ENCODE measurements at places on chromosomes 5 and 9.

DNA sequence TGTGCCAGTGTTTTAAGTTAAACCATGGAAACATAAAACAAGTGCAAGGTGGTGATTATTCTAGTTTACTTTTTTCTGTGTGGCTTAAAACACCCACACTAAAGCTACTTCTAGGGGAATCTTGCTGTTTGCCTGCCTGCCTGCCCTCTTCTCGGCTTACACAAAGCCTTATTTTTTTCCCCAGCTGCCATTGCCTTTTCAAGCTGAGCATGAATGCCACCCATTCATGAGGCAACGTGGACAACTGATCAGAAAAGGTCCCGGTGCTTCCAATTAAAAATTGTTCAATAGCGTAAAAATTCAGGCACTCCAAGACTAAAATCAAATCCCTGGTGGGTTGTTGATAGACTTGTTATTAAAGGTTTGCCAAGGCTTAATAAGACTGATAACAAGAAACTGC lies 401.4 kb downstream of the TMEM161B start:
- no peak for DNase-seq

GRCh38 chr5:61701877-61702602 lies 370.0 kb downstream of the ZSWIM6 start:
- DNase-seq = no peak

DNA sequence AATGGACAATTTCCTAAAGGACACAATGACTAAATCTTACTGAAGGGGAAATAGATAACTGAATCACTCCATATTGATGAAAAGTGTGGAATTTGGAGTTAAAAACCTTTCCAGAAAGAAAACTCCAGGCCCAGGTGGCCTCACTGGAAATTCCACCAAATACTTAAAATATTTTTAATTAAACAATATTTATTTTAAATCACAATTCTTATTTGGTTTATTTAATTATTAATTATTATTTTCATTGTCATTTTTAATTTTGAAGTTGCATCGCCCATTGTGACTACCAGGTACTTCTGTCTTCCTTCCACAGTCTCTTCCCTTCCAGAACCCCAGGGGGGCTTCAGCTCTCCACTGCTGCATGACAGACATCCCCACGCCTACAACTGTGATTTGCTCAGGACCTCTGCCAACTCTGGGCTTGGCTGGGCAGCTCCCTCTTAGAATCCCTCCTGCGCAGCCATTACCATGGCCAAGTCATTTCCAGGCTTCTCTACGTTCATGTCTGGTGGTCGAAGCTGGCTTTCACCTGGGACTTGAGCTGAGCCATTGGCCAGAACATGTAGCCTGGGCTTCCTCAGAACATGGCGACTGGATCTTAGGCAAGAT lies 16.4 kb upstream of the GADD45G start:
- DNase-seq = no peak

DNA sequence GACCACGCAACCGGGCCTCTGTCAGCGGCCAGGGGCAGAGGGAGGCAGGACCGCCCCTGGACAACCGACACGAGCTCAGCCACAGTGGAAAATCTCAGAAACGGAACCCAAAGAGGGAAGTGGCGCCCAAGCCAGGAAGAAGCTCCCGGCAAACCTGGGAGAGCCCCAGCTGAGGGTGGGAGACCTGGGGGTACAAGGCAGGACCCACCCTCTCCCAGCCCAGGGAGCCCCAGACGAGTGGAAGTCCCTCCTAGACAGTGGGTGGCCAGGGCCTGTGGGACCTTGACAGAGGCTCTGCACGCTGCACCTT lies 3.0 kb downstream of the SLC12A7 start:
- peak; percentile 59 for DNase-seq

GRCh38 chr5:177431317-177432142 lies 5.1 kb downstream of the GRK6 start:
- DNase-seq = no peak

DNA sequence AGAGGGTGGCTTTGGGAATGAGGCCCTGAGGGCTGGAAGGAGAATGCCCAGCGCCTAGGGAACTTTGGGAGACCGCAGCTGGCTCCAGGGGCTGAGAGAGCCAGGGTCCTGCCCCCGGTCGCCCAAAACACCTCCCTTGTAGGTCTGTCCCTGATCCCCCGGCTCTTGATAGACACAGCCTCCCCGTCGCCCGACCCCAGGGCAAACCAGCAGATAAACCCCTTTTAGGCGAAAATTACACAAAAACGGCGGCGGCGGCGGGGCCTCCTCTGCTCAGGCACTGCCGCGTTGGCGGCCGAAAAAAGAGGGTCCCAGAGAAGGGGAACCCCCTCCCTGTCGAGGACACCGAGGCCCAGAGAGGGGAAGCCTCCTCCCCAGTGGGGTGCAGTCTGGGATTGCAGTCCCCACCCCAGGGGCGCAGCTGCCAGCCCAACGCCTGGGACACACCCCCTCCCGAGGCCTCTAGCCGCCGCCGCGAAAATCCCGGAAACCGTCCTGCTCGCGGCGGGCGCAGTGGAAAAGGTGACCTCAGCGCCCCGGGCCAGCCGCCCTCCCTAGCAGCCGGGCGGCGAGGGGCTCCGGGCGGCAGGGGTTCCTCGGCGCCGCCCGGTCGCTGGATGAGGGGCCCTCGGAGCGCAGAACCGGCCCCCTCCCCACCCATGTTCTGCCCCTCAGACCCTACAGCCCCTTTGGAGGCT lies 3.1 kb upstream of the BARX1 start:
- DNase-seq = no peak

GRCh38 chr9:127953768-127954505 lies 16.3 kb upstream of the DPM2 start:
- DNase-seq = no peak

DNA sequence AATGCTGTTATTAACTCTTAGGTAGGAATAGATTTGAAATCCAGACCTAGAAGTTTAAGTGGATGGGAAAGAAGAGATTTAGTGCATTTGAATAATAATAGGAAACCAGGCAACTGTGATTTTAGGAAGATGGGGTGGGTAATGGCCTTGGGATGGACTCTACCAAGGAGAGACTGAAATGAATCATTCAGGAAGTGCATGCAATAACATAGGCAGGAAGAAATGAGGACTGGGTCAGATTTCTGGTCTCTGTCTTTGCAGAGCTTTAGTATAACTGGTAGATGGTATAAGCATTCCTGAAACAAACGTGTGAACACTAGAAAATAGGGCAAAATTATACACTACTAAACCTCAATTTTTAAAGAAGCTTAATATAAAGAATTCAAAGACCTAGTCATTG lies 274.4 kb upstream of the CLINT1 start:
- no peak for DNase-seq

DNA sequence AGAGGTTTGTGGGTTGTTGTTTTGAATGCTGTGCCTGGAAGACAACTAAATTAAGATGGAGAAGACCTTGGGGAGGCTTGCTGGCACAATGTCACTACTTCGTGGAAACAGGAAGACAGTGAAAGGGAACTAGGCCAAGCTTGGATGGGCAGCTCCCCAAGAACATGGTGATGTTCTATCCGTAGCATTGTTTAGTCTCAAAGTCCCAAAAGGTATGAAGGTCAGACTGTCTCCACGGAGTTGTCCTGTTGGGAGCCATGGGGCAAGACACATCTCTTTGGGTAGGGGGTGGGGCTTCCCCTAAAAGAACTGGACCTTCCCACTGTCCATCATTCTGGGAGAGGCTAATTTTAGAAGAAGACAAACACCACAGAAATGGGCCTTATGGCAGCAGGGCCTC lies 140.5 kb downstream of the ENTREP1 start:
- DNase-seq = peak; percentile 62
